ENCODE measurements at places on chromosomes 2 and 18.

DNA sequence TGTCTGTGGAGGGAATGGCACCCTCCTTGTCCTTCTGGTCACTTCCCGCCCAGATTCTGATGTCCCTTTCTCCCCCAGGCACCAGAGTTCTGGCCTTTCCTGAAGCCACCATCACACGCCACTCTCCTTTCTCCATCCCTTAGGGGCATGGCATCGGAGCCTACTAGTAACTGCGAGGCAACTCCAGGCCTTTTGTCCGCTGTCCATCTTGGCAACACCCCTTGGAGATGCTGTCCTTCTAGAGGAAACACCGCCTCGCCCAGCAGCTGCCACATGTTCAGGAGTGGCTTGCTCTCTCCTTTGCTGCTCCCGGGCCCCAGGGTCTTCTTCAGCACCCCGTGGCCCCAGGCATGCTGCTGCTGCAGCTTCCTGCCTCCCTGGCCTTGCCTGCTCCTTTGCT lies 267.0 kb downstream of the SRBD1 start:
- no peak for DNase-seq

- DNase-seq, result no peak
These were observed 41.2 kb downstream of the RALBP1 start for GRCh38 chr18:9516437-9517064.

DNA sequence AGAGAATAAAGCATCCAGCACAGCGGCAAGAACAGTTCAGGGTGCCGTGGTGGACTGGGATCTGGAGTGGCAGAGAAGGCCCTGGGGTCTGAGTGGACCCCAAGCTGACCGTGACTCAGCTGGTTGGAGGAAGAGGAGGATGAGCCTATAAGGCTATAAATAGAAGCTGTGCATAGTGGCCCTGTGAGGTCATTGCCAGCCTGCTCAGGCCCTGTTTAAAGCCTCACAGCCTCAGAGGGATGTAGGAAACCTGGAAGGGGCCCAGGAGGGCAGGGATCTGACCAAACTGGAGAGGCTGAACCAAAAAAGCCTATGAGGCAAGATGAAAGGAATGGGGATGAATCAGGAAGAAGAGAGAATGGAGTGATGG lies 11.3 kb upstream of the DES start:
- DNase-seq, result no peak

- DNase-seq, result no peak
These were observed 590.8 kb upstream of the PKDCC start for GRCh38 chr2:41457026-41457425.

DNA sequence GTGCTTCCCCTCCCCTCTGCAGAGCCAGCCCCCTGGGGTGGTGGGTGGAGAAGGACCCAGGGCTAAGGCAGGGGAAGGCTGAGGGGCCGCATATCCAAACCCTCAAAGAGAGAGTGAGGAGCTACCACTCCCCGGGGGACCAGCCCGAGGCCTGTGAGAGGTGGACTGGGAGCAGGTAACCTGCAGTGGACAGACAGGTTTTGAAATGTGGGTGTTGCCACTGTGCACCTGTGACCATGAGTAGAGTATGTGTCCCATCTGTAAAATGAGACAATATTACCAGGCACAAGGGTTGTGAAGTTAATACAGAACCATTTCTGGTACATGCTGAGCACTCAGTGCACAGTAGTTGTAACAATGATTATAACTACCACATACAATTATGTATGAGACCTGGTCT lies 51.2 kb upstream of the POMC start:
- no peak for DNase-seq

DNA sequence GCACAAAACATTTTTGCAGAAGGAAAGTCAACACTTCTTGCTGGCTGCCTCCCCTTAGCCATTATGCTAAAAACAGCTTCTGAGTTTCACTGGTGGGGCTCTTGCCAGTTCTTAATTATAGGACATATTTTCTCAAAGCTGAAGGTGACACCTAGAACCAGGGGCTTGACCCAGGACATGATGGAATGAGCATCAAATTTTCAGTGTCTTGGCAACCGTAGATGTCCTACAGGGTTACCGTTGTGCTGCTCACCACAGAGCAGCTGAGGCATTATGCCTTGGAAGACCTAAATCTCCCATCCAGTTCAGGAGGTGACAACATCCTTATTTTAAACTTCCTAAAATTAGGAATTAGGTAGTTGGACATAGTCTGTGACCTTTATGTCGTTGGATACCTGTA lies 46.7 kb downstream of the TMEM185B start:
- DNase-seq, result no peak

DNA sequence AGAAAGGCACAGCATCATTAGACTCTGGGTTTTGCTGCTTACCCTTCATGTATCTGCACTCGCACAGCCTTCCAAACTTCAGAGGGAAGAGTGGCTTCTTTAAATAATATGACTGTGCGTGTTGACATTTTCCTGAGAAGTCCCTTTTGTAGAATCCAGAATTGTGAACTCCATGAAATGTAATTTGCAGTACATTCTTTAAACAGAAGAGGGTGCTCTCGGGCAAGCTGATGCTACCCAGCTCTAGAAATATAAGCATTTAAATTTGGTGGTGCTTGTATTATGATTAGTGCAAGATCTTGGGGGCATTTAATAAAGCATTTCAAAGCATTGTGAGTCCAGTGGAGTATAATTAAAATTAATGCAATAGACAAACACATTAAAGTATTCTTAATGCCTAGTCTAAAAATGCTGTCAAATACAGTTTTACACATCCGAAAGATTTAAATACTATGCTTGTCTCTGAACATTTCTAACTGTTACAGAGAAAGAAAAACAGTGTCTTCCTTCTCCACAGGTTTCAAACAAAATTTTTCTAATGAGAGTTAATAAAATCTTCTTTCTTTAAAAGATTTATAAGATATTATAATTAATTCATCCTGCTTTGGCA lies 17.3 kb upstream of the GTF2A1L start:
- DNase-seq, result no peak

DNA sequence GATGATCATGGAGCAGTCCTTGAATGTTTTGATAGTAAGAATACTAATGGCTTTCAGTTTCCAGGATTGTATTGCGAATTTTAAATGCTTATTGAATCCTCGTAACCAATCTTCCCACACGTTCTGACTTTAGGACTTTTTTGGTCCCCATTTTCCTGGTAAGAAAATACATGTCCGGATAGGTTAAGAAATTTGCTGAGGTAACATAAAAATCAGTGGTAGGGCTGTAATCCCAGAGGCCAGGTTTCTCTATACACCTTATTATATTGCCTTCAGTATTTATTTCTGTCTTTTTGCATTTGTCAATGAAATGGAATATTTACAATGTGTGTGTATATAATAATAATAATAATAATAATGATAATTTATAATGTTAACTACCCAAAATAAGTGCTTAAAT lies 603.2 kb downstream of the TMEM182 start:
- DNase-seq, result no peak

GRCh38 chr2:96085541-96086355 lies 30.6 kb downstream of the ADRA2B start:
- DNase-seq, result no peak
